ENCODE measurements at places on chromosomes 7 and 10. TPM values are rescaled to one million over a fixed set of nuclear protein-coding genes. Genes with fewer than 3 reads are reported as not detected.
A peak's percentile ranks its signal among the peaks of the same experiment; 100 is the strongest.

The UTF1 gene
- not detected for total RNA-seq

The USP6NL gene
- total RNA-seq: 3.9 TPM

GRCh38 chr10:18400906-18401245 is 250.5 kb downstream of the NSUN6 start:
- DNase-seq: no peak
- H3K27me3 ChIP-seq: peaks cover 3% of the 10 kb centered on the region
- H3K4me1 ChIP-seq: peaks cover 3% of the 10 kb centered on the region
- no peak overlapping the region for H3K27ac ChIP-seq

DNA sequence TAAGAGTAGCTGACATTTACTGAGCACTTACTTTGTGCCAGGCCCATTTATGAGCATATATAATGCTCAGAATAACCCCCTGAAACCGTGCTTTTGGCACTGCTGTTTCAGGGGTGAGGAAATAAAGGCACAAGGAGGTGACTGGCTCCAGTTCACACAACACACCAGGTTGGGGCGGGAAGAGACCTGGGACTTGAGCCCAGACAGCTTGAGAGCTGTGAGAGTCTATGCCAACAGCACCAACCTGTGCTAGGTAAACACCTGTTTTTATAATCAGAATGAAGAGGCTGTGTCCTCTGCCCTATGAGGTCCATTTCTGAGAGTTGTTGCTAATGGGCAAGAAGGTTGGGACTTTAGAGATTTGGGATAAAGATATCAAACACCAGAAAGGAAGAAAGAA is 8.8 kb upstream of the AZGP1 start:
- H3K36me3 ChIP-seq: no peaks in the 10 kb centered on the region
- no peak overlapping the region for H3K27ac ChIP-seq
- no peak for DNase-seq
- H3K4me1 ChIP-seq: no peaks in the 10 kb centered on the region

The RGR gene
- not detected for total RNA-seq

The CDHR3 gene
- 10.5 TPM for total RNA-seq

The ITGA8 gene
- total RNA-seq: not detected

DNA sequence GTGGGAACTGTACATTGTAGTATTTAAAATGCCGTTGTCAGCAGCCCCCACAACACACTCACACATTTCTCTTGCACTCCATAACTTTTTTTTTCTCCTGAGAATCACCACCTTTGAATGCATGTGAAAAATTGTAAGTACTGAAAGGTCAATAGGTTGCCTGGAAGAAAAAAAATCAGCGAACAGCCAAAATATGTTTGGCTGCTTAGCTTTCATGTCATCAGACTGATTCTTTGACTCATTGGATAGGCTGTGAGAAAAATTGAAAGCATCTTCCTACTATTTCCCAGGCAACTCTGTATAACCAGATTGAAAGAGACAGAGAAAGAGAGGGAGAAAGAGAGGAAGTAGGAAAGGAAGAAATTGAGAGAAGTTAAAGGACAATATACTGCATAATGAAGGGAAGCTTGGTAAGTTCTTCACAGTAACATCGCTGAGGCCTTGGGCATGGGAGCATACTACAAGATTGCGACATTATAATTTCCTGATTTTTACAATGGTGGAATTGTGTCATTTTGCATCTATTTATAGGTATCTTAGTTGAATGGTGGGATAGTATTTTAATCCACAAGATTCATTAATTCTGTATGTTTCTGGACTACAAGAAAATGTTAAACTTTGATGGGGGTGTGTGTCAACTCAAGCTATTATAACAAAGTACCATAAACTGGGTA is 249.3 kb upstream of the KCND2 start:
- no peaks in the 10 kb centered on the region for H3K4me1 ChIP-seq
- H3K27ac ChIP-seq: no peak overlapping the region
- H3K36me3 ChIP-seq: no peaks in the 10 kb centered on the region
- no peak for DNase-seq
- no peaks in the 10 kb centered on the region for H3K27me3 ChIP-seq
- H3K4me3 ChIP-seq: no peak overlapping the region

DNA sequence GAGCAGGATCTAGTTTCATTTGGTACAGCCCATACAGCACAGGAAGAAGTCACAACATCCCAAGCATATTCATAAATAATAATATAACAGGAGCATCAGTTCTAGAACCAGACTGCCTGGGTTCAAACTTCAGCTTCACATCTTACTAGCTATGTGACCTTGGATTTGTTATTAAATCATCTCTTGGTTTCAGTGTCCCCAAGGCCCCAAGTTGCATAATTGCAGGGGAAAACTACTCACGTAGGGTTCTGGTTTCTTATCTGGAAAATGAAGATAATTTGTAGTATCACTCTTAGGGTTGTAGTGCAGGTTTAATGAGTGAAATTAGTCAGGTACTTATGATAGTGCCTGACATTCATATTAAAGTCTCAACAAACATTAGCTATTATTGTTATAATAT is 5.5 kb upstream of the IQUB start:
- H3K36me3 ChIP-seq: peaks cover 3% of the 10 kb centered on the region
- H3K4me3 ChIP-seq: no peak overlapping the region
- no peak for DNase-seq
- H3K4me1 ChIP-seq: peaks cover 8% of the 10 kb centered on the region

The HACD1 gene
- 1.3 TPM for total RNA-seq

GRCh38 chr10:36476399-36476798 is 649.0 kb upstream of the ANKRD30A start:
- no peak overlapping the region for H3K4me3 ChIP-seq
- H3K4me1 ChIP-seq: no peaks in the 10 kb centered on the region
- no peaks in the 10 kb centered on the region for H3K27me3 ChIP-seq
- no peak for DNase-seq
- H3K27ac ChIP-seq: no peak overlapping the region

- no peaks in the 10 kb centered on the region for H3K27me3 ChIP-seq
- peaks cover 25% of the 10 kb centered on the region for H3K4me1 ChIP-seq
- DNase-seq: no peak
Measured at GRCh38 chr7:135205850-135206249, 5.5 kb downstream of the WDR91 start.

- H3K4me3 ChIP-seq: no peak overlapping the region
- H3K27ac ChIP-seq: no peak overlapping the region
Measured at GRCh38 chr7:150969475-150969874, 8.6 kb downstream of the KCNH2 start.

- H3K4me1 ChIP-seq: no peaks in the 10 kb centered on the region
- H3K27ac ChIP-seq: no peak overlapping the region
- H3K4me3 ChIP-seq: no peak overlapping the region
Measured at GRCh38 chr10:123513870-123514269, 152.3 kb upstream of the GPR26 start.

The TLL2 gene
- total RNA-seq: not detected

DNA sequence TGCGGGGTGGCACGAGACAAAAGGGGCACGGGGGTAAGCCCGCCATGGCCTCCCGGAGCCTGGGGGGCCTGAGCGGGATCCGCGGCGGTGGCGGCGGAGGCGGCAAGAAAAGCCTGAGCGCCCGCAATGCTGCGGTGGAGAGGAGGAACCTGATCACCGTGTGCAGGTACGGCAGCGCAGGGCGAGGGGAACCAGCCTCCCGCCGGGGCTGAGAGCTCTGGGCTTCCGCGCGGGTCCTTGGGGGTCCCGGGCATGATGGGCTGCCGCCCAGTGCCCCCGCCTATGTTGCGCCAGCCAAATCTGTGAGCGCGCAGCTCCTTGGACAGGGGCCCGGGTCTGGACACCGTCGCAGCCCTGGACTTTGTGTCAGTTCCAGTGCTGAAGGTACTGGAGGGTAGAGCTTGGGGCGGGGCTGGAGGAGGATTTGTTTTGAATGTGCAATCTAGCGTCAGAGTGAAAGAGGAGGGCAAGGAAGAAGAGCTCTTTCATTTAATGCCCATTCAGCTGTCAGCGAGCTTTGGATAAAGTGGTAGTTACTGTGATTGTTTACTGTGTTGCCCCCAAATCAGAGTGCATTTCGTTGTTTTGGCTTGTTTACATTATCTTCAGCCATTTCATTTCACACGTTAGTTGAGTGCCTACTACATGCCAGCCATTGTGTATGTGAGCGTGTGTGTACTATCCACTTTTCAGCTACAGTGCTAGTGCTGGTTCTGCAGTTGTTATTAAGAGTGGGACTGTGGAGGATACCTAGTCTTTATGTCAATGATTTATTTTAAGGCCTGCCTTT is 777 bp downstream of the RUNDC3B start:
- peak; percentile 53 for DNase-seq
- H3K27me3 ChIP-seq: peaks cover 19% of the 10 kb centered on the region
- peak overlapping the region; percentile 90 for H3K4me3 ChIP-seq
- H3K4me1 ChIP-seq: peaks cover 3% of the 10 kb centered on the region

DNA sequence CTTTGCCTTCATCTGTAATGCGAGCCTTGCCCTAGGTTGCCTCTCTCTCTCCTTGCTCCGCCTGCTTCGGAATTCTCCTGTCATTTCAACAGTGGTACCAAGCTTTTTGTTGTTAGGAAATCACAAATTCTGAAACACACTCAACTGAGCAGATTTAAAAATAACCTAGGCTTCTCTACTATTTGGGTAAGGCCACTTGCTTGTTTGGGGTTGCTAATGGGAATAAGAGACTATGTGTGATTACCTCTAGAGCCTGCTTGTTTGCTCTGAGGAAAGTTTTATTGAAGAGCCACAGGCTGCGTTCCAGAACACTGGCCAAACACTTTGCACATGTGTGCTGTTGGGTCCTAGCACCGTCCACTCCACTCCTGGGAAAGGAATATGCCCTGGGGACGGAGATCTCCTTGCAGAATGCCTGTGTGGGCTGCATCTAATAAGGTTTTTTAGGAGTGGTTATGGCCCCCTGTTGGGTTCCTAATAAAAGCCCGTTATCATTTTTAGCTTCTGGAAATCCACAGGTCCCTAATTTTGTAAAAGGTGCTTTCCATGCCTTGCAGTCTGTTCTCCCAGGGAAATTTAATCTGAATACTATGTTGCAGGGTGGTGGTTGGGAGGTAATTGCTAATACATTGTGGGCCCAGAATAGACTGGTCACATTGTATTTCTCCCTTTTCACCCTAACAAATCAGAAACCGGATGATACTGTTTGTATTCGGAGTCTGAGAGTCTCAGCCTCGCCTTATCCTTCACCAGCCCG is 68.7 kb upstream of the KLF6 start:
- H3K36me3 ChIP-seq: no peaks in the 10 kb centered on the region
- H3K27ac ChIP-seq: peak overlapping the region; percentile 85
- no peak overlapping the region for H3K4me3 ChIP-seq
- no peak for DNase-seq

DNA sequence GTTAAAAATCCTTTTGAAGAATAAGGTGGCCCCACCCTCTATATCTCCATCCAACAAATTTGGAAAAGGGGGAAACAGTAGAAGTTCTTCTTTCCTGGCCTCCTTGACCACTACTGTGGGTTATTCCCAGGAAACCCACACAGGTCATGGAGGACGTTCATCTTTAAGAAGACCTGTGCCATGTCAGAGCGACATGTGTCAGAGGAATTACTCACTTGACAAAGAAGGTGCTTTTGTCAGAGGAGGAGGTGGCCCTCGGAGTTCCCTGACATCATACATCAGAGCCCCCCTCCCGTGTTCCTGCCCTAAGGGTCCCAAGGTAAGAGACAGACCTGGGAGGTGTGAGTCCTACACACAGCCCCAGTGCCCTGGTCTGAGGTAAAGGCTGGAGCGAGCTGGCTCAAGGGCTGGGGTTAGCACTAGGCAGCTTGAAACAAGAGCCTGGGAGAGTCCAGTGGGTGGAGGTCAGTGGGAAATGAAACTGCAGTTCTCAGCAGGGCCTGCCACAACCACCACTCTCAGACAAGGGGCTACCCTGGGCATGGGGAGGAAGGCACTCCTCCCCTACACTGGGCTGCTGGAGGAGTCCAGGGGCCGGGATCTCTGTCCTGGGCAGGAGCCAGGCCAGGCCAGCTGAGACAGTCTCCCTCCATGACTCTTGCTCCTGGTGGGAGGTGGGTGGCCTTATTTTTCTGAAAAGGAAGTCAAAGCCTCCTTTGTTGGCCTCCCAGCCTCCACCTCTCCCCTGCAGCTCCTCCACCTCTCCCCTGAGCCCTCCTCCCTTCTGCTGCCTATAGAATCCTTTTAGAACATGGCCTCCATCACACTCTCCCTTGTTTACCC is 21.8 kb upstream of the ZMIZ1 start:
- no peak overlapping the region for H3K4me3 ChIP-seq
- no peaks in the 10 kb centered on the region for H3K36me3 ChIP-seq
- no peaks in the 10 kb centered on the region for H3K27me3 ChIP-seq
- H3K4me1 ChIP-seq: peaks cover 61% of the 10 kb centered on the region
- peak overlapping the region; percentile 93 for H3K27ac ChIP-seq

GRCh38 chr7:105244594-105244993 is 144.1 kb downstream of the SRPK2 start:
- H3K27ac ChIP-seq: no peak overlapping the region
- H3K4me1 ChIP-seq: no peaks in the 10 kb centered on the region

GRCh38 chr7:38242814-38243213 is 30.6 kb downstream of the TARP start:
- H3K36me3 ChIP-seq: peaks cover 7% of the 10 kb centered on the region
- peak; percentile 49 for DNase-seq
- no peaks in the 10 kb centered on the region for H3K27me3 ChIP-seq
- H3K4me3 ChIP-seq: no peak overlapping the region
- H3K27ac ChIP-seq: peak overlapping the region; percentile 80
